NCI-H2029 treated with DMSO at 0.1 percent for 48 hours (cell line): ENCODE measurements at places on chromosomes 6 and 20.

GRCh38 chr6:41551086-41551700, 5.0 kb downstream of the FOXP4 start:
- no peak for DNase-seq

DNA sequence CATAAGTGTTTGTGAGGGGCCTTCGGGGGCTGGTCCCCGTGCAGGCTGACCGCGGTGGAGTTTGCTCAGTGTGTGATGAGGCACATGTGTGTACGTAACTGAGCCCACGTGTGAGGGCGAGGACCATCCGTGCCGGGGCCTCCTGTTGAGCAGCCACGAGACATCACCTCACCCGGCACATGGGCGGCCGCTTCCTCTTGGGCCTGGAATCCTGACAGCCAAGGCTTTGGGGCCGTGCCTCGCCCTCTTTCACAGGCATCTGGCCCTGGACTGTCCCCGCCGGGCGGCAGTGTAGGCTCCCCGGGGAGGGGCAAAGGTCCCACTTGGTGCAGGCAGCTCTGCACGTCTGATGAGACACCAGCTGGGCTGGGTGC, 202.3 kb downstream of the DLL1 start:
- no peak for DNase-seq

GRCh38 chr6:158266131-158266530, 46.1 kb upstream of the TULP4 start:
- no peak for DNase-seq

DNA sequence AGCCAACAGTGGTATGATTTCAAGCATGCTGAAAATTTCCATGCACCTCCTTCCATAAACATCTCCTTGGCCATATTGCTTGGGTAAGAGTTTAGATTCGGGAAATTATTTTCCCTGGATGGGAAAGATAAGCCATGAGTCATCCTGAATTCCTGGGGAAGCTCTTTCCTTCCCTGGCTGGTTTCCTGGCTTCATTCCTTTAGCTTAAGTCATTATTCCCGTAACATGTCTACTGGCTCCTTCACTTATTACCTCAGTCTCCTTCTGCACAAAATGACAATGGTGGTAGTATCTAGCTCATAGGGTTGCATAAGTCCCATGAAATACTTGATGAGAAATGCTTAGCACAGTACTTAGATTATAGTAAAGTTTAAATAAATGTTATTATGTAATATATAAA, 27.6 kb downstream of the TINAG start:
- no peak for DNase-seq
